ENCODE measurements at places on chromosomes 11 and 22.
A peak's percentile ranks its signal among the peaks of the same experiment; 100 is the strongest.

DNA sequence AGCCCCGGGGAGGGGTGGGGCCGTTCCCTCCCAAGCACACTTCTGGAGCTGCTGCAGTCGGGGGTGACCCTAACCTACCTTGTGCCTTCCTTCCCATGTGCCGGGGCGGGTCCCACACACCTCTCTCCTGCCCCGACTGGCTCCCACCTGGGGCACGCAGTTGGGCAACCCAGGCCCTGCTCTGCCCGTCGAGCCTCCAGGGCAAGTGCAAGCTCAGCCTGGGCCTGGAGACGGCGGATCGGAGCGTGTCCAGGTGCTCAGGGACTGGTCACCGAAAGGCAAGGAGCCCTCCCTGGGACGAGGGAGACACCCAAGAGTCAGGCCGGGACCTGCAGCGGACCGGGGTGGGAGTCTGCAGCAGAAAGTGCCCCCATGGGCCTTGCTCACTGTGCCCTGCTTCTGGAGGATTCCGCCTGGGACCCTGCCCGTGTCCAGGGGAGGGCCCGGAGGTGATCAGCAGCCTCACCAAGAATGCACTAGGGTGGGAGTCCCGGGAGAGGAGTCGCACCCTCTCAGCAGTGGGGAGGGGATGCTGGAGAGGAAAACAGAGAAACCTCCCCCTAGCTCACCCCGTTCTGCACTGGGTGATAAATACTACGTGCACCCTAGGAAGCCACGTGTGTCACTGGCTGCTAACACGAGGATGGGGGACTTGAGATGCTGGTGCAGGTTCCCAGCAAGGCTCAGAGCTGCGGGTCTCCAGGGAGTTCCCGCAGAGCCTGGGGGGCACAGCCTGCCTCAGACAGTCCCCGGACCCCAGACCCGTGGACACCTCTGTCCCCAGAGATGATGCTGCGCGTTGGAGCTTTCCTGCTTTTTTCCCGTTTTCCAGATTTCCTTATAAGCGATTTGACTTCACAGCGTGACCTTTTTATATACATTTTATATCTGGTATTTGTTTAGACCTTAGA is 5.2 kb upstream of the GATD1 start:
- DNase-seq, result no peak

DNA sequence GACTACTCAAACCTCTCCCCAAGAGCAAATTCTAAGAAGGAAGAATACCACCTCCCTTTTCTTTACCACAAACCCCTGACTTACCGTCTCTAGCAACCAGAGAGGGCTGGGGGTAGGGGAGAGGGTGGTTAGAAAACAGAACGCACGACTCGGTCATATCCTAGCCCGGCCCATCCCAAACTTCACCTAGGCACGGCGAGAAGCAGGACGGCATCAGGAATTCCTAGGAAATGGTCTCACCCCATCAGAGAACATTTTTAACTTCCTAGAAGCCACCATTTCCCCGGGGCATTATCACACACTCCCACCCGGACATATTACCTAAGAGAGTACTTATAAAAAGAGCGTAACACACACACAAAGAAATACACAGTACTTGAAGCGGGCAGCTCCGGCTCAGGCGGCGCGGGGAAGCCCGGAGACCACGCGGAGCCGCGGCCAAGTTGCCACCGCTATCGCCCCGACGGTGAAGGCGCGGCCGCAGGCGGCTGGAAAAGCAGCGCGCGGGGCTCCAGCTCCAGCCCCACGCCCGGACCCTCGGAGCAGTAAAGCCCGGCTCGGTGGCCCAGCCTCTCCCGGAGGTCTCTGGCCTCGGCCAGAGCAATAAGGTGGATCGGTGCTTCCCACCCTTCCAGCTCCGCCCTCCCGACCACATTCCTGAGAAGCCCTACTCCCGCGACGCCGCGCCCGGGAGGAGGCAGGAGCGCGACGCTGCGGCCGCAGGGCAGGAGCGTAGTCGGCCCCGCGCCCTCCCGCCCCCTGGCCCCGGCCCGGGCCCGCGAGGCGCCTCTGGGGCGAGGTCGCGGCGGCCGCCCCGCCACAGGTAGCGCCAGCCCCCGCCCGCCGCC is 878 bp downstream of the RRAS2 start:
- peak; percentile 41 for DNase-seq

DNA sequence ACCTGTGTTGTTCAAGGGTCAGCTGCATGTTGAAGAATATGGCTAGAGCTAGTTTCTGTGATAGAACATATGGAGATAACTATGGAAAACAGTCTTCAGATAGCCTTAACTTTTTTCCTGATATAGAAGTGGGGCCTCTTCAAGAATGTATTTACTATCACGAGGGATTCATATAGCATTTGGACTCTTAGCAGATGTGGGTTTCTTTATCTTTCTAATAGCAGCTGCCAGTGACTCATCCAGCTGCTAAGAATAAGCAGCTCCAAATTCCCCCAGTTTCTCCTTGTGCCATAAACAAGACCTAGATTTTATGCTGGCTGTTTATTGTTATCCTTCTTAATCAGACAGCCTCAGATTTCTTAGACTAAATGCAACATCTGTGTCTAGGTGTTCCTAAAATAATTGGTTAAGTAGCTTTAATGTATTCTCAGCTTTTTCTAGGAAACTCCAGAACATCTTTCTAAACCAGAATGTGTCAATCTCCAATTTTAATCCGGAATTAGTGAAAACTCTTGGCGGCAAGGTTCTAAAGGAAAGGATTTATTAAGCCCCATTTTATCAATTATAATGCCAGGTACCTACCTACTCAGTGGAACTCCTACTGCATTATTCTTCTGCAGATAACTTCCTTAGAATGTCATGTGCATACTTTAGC is 119.8 kb downstream of the CSTPP1 start:
- no peak for DNase-seq

- DNase-seq, result no peak
These were observed 238.9 kb downstream of the BRD1 start for GRCh38 chr22:49588739-49589138.

GRCh38 chr11:123195188-123196059 is at the start of gene CLMP:
Gene CLMP (minus strand): TSS chr11:123195248. CDS start chr11:123194940, 308 bp downstream.
- DNase-seq, result no peak

GRCh38 chr11:44759743-44760476 is 33.1 kb downstream of the TSPAN18 start:
- DNase-seq, result no peak
